ENCODE measurements at places on chromosomes 16 and 17.

- DNase-seq: no peak
Observed at GRCh38 chr17:75269844-75270217, 1.2 kb downstream of the MIF4GD start.

DNA sequence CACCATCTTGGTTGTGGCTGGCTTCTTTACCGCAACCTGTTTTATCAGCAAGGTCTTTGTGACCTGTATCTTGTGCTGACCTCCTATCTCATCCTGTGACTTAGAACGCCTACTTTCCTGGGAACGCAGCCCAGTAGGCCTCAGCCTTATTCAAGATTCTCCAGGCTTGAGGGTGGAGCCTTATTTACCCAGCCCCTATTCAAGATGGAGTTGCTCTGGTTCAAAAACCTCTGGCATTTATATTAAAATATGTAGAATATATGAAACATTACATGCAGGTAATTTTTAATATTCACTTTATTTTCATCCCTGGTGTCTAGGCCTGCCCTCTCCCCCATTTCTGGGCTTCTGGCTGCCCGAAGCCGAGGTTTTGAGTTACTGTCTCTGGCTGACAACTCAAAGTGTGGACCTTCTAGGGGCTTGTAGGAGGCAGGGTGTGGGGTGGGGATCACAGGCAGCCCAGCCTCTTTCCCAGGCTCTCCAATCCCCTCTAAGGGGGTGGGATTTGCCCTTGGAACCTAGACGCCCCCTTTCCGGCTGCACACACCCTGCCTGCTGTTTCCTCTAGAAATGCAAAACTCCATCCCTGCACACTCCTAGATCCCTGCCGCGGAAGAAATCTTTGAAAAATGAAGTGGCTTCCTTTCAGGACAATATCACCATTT, 152.0 kb downstream of the KCNJ12 start:
- DNase-seq: no peak

DNA sequence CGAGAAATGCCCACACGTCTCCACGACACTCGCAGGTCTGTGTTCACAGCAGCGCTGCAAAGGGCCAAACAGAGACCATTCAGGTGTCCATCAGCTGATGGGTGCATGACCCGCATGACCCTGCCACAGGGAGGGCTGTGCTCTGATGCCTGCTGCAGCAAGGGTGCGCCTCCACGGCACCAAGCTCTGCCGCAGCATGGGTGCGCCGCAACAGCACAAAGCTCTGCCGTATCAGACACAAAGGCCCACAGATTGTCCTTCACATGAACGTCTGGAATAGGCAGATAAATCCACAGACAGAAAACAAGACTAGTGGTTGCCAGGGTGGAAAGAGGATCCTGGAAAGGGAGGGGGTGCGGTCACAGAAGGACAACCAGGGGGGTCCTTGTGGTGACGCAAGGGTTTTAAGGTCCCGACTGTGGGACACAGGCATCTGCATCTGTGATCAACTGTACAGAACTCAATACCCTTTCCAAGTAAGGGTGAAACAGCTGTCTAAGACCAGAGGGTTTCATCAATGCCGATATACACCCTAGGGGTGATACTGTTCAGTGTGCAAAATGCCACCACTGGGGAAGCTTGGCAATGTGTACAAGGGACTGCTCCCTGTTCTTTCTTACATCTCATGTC, 121.0 kb downstream of the ANKRD11 start:
- DNase-seq: no peak

- no peak for DNase-seq
Observed at GRCh38 chr17:73029991-73030390, 62.5 kb downstream of the SLC39A11 start.

GRCh38 chr16:86220561-86220960, 289.8 kb upstream of the FOXF1 start:
- no peak for DNase-seq

GRCh38 chr16:2692948-2693651, 10.8 kb downstream of the KCTD5 start:
- peak; percentile 63 for DNase-seq

DNA sequence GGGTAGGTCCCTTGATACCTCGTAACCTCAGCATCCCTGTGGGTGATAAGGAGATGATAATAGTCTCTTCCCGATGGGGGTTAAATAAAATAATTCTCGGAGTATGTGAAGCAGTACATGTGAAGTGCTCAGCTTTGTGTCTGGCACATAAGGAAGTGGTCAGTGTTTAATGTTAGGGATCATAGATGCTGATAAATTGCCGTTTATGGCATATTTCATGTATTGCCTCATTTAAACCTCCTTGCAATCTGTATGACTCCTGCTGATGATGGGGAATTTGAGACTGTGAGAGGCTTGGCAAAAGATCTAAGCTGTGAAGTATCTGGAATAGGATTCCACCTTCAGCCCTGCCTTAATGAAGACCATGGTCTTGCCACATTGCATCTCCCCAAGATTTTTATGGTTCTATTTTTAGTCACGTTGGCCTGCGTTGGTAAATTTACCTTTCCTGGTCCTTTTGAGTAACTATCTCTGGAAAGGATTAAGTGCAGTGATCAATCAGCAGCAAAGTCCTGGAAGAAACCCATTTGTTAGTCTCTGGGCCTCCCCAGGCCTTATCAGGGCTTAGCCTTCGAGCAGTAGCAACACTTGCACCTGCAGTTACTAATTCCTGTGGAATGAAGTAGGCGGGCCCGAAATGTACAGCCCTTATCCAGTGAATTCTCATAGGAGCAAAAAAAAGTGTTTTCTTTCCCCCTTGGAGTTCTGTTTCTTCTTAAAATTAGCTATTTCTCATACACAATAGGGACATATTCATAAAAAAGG, 144.9 kb downstream of the WWOX start:
- no peak for DNase-seq

DNA sequence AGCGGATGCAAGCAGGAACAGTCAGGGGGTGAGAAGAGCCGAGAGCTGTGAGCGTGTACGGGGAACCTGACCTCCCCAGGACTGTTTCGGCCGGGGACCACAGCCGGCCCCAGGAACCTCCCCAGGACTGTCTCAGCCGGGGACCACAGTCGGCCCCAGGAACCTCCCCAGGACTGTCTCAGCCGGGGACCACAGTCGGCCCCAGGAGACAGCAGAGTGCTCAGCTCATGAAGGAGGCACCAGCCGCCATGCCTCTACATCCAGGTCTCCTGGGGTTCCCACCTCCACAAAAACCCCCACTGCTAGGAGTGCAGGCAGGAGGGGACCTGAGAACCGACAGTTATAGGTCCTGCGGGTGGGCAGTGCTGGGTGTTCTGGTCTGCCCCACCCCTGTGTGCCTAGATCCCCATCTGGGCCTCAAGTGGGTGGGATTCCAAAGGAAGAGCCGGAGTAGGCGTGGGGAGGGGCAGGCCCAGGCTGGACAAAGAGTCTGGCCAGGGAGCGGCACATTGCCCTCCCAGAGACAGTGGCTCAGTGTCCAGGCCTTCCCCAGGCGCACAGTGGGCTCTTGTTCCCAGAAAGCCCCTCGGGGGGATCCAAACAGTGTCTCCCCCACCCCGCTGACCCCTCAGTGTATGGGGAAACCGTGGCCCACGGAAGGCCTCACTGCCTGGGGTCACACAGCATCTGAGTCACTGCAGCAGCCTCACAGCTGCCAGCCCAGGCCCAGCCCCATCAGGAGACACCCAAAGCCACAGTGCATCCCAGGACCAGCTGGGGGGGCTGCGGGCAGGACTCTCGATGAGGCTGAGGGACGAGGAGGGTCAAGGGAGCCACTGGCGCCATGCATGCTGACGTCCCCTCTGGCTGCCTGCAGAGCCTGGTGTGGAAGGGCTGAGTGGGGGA, 4.3 kb downstream of the RHBDF1 start:
- no peak for DNase-seq

- no peak for DNase-seq
Observed at GRCh38 chr17:8719291-8720246, 25.1 kb downstream of the CCDC42 start.
